ENCODE measurements at places on chromosomes 2 and 18.

- DNase-seq, result no peak
These were observed 797 bp downstream of the TXNL4A start for GRCh38 chr18:79987566-79987965.

DNA sequence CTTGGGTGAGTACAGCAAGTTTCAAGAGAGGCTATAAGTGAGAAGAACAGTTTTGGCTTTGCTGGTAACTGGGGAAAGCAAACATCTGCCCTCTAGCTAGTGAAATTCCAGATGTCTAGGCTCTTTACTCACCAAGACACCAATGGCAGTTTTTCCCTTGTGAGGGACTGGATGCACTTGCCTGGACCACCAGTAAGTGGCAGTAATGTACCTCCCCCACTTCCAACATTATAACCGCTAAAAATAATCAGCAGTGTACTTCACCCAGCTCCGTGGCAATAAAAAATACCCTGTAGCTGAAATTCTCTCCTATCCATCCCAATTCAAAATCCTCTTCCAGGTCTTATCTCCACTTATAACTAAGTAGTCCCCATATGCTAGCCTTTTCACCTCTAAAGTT lies 383.9 kb downstream of the ARHGAP15 start:
- DNase-seq, result peak; percentile 27

- no peak for DNase-seq
These were observed 159.2 kb upstream of the RAB12 start for GRCh38 chr18:8450013-8450412.

DNA sequence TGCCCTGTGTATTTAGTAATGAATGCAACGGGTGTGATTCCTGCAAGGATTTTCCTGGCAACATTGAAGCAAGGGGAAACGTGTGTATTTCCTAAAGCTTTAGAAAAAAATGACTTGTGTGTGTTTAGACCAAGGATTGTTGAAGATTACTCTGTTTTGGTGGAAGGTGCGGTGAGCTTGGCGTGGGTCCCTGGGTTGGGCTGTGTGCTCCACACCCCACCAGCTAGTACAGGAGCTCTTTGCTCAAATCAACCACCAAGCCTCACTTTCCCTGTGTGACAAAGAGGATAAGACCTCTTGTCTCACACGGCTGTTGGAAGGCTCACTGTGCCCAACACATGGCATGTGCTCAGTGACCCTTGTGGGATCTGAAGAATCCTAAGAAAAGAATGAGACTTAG lies 21.4 kb upstream of the GREB1 start:
- DNase-seq, result no peak
